ENCODE measurements at places on chromosomes 16 and 17.
A peak's percentile ranks its signal among the peaks of the same experiment; 100 is the strongest.

GRCh38 chr17:10271106-10271562 lies 72.7 kb upstream of the GAS7 start:
- no peak for DNase-seq

GRCh38 chr17:17877529-17878358 lies 41.0 kb upstream of the SREBF1 start:
- DNase-seq: peak; percentile 89

GRCh38 chr17:38870259-38871165 lies 654 bp downstream of the LASP1 start:
- DNase-seq: peak; percentile 75

DNA sequence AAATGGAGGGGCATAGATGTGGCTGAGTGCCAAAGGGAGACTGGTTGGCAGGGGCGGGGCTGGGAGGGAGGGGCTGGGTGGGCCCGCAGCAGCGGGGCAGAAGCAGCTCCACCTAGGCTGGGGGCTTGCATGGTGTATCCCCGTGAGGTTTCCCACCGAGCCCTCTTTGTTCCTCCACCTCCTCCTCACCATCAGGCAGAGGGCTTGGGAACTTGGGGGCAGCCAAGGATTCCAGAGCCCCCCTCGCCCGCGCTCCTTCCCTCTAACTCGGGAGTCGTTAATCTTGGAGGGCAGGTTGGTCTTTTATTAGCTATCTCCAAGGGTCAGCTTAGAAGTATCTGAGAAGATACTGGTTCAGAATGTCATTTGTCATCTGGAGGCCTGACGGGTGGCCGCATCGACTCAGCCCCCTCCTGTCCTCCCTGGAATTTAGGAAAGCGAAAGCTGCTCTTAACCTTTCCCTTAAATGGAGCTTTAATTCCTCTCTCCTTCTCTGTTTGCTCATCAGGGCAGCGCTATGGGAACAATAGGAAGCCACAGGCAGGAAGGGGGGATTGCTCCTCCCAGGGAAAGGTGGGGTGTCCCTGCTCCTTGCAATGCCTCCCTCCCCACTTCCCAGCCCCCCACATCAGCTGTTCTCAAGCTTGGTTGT lies 274.3 kb upstream of the XYLT1 start:
- no peak for DNase-seq

DNA sequence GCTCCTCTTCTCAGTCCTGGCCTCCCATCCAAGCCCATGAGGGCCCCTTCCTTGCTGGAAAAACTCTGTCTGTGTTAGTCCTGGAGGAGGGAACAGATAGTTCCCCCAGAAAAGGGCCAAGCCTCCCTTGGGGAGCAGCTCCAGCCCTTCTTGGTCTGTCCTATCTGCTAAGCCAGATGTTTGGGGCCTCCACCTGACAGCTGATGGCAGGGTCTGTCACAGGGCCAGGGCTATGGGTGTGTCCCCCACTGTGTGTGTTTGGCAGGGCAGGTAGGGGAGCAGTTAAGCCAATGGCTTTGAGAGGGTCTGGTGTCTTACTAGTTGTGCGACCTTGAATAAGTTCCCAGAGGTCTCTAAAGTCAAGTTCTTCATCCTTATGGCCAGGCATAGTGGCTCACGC lies 13.6 kb upstream of the SLC4A1 start:
- DNase-seq: no peak

DNA sequence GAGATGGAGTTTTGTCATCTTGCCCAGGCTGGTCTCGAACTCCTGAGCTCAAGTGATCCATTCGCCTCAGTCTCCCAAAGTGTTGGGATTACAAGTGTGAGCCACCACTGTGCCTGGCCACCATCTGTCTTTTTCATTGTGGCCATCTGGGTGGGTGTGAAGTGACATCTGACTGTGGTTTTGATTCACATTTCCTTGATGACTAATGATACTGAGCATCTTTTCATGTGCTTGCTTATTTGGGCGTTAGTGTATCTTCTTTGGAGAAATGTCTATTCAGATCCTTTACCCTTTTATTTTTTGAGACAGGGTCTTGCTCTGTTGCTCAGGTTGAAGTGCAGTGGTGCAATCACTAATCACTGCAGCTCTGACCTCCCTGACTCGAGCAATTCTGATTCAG lies 53.9 kb upstream of the ERN1 start:
- DNase-seq: no peak

DNA sequence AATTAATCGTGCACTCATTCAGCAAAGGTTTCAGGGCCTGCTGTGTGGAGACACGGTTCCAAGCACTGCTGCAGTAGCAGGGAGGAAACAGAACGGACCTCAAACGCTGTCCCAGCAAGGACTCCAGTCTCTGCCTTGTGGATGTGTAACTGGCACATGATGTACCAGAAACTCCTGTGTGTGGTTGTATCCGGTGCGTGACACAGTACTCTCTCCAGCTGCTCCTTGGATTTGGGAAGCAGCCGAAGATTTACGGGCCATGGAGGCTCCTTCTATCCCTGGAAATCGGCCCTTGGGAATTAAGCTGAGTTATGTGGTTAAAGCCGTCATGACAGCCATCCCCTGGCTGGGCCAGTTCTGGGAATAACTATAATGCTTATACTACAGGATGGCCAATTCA lies 8.5 kb upstream of the ANKRD11 start:
- DNase-seq: no peak

DNA sequence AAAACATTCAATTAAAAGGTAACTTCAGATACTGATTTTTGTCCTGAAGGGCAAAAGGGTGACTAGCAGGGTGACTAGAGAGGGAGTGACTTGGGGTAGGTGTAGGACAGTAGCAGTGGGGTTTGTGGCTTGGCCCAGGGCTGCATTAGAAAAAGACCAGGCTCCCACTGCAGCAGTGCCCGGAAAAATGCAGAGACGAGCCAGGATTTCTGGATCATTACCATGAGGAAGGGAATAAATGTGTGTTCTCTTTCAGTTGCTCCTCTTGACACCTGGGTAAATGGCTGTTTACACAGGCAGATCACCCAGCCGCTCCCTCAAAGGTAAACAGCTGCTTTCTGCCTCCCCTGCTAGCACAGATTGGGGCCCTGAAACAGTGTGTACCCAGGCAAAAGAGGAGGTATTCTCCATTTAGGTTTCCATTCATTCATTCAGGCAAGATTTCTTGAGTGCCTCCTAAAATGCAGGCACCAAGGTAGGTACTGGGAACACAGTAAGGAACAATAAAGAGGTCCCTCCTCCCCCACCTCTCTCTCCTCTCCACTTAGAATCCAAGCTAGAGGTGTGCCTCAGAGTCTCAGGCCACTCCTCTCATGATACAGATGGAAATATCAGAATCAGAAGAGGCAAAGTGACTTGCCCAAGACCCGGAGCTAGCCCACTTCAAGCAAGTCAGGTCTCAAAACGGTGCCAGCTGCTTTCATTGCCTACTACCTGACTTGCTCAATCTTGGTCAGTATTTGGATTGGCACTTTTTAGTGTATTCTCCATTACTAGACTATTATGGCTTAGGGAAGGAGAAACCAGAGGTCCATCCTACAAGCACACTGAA lies 15.2 kb upstream of the TOX3 start:
- peak; percentile 74 for DNase-seq

DNA sequence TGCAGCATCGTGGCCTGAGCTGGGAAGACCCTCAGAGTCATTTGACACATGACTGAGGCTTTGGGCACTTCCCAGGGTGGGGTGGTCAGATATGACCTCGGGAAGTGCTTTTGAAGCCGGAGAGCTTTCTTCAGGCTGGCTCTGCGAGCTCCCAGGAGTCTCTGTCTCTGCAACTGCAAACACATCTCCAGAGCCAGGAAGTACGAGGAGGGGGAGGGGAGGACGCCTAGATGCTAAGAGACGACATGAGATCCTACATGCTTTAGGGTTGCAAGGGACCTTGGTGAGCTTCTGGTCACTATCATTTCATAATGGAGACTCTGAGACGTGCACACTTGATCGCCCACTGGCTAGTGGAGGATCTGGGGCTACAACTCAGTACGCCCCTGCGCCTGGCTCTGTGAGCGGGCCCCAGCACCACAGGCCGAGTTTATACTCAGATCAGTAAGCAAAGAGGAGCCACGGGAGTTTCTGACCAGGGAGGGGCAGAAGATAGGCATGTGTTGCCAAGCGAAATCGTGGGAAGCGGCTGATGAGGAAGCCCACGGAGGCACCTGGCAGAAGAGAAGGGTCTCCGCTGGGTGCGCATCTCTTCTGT lies 527 bp upstream of the MGAT5B start:
- no peak for DNase-seq

- no peak for DNase-seq
Measured at GRCh38 chr16:47284999-47285398, 141.3 kb upstream of the NETO2 start.

DNA sequence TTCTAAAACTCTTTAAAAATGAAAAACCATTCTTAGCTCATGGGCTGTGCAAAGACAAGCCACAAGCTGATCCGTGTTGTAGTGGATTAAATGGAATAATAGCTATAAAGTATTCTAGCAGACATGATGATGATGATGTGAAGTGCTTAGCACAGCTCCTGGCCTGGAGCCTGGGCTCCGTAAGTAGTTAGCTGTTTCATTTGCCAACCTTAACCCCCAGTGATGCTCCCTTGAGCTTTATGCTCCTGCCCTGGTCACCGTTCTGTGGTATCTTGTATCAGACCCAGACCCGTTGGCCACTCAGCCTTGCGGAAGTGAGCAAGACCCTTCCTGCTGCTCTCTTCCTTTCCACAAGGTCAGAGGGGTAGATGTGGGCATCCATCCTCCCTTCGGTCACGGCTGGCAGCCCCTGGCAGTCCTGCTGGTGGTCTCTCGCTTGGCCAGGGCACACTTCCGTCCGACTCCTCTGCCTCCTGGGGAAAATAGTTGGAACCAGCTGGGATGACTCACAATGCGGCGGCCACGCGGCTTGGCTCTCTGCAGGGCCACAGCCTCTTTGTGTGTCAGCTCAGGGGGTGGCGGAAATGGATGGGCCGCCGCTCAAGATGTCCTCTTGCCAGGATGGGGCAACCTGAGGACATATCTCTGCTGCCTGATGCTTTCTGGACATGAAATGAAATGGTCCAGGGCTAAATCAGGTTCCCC lies 79.1 kb downstream of the GPR139 start:
- DNase-seq: no peak

GRCh38 chr17:30549864-30550511 lies 72.8 kb downstream of the GOSR1 start:
- peak; percentile 4 for DNase-seq

GRCh38 chr17:70888324-70888723 lies 719.0 kb downstream of the KCNJ2 start:
- no peak for DNase-seq

DNA sequence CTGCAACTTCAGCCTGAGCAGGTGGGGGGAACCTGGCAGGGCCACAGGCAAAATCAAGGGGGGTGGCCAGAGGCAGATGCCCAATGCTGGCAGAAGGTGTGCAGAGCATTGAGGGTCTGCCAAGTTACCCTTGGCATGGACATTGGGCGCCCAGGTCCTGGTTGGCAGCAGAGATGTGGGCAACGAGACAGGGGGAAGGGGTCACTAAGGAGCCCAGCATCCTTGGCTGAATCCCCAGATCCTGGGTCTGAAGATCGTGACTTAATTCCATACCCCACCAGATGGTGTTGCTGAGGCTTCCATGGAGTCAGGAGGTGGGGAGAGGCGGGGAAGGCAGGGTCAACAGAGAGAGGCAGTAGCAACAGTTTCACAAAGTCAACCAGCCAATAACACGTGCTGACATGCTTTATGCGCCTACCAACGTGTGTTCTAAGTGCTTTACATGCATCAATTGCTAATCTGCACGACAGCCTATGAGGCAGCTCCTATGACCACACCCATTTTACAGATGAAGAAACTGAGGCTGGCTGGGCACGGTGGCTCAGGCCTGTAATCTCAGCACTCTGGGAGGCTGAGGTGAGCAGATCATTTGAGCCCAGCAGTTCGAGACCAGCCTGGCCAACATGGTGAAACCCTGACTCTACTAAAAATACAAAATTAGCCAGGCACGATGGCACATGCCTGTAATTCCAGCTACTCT lies 83.3 kb downstream of the GSG1L start:
- DNase-seq: no peak

DNA sequence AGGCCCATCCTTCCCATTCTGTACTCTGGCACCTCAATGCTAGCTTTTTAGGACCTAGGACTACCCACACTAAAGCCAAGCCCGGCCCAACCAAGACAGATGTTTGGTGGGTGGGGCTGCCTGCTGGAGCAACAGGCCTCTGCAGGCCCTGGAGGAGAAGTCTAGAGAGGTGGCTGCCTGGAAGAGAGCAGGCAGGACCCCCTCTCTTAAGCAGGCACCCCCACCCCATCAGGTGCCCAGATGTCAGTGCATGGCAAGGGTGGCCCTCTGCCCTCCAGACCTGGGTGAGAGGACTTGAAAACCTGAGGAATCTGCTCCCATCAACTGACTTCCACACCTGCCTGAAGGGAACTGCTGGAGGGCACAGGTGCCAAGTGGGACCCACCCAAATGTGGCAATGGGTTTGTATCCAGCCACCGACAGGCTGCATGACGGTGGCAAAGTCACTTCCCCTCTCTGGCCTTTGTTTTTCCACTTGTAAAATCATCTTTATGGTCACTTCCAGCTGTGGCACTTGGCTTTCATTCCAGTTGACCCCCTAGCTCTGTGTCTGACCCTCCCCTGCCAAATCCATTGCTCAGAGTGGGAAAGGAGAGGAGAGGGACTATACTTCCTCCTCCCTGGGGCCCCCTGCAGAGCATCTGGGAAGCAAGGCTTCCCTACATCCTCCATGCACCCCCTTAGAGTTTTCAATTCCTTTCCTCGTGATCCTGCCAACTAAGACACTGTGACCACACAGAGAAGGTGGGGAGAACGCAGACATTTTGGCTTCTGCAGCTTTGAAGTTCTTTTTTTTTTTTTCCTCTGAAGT lies 1.7 kb upstream of the STAT5A start:
- DNase-seq: no peak

DNA sequence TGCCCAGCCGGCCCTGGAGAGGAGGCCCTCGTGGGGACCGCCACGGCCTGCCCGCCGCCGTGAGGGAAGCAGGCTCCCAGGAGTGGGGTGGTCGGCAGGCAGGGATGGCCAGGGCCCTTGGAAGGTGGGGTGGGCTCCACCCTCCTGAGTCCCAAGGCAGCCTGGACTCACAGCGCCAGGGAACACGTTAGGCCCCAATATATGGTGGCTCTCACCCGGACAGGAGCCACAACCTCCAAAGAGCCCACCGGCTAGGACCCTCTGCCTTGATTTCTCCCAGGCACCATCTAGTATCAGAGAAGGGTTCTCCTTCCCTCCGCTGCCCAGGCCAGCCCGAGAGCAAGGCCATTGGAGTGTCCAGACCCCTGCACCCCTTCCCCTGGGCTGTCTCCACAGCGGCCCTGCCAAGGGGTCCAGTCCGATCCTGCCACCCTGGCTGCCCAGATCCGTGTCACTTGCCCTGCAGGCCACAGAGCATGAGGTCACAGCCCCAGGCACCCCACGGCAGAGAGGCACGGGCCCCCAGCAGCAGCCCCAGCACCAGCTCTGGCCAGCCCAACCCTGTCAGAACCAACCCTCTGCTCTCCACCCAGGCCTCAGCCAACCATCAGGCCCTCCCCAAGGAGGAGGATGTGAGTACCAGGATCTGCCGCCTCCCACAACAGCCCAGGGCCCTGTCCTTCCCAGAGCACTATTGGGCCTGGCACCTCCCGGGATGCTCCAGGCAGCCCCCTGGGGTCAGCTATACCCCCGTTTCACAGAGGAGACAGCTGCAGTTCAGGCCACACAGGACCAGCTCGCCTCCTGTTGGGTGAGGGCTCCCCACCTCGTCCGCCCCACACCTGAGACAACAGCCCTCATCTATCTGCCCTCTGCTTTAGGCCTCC lies 1.1 kb upstream of the AXIN1 start:
- no peak for DNase-seq
